ENCODE measurements at places on chromosomes 1 and 21. TPM values are rescaled to one million over a fixed set of nuclear protein-coding genes. Genes with fewer than 3 reads are reported as not detected.

- H3K27me3 ChIP-seq = no peaks in the 10 kb centered on the region
- H3K27ac ChIP-seq = no peak overlapping the region
- DNase-seq = no peak
- no peaks in the 10 kb centered on the region for H3K36me3 ChIP-seq
- no peak overlapping the region for H3K4me3 ChIP-seq
Measured at GRCh38 chr1:192698731-192699130, 62.8 kb downstream of the RGS13 start.

DNA sequence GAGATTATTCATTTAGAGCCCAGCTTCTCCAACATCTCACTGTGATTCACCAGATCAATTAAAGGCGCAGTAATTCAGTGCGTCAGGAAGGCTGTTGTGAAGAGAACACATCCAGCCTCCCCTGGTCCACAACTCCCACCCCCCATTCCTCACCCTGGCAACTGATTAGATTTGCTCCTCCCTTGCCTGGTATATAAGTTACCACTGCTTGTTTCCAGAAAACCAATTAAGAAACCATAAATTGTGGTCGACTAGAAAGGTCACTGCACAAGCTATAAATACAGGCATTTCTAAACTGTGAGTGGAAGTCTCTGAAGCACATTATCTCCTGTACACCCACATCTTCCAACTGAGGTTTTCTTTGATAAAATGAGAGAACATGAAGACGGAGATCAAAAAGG, 41.9 kb downstream of the FAM163A start:
- DNase-seq = no peak
- H3K4me3 ChIP-seq = no peak overlapping the region
- no peaks in the 10 kb centered on the region for H3K36me3 ChIP-seq
- no peaks in the 10 kb centered on the region for H3K27me3 ChIP-seq
- H3K27ac ChIP-seq = no peak overlapping the region

GRCh38 chr1:235225299-235225698, 64.2 kb upstream of the RBM34 start:
- H3K27me3 ChIP-seq = no peaks in the 10 kb centered on the region
- no peak for DNase-seq

DNA sequence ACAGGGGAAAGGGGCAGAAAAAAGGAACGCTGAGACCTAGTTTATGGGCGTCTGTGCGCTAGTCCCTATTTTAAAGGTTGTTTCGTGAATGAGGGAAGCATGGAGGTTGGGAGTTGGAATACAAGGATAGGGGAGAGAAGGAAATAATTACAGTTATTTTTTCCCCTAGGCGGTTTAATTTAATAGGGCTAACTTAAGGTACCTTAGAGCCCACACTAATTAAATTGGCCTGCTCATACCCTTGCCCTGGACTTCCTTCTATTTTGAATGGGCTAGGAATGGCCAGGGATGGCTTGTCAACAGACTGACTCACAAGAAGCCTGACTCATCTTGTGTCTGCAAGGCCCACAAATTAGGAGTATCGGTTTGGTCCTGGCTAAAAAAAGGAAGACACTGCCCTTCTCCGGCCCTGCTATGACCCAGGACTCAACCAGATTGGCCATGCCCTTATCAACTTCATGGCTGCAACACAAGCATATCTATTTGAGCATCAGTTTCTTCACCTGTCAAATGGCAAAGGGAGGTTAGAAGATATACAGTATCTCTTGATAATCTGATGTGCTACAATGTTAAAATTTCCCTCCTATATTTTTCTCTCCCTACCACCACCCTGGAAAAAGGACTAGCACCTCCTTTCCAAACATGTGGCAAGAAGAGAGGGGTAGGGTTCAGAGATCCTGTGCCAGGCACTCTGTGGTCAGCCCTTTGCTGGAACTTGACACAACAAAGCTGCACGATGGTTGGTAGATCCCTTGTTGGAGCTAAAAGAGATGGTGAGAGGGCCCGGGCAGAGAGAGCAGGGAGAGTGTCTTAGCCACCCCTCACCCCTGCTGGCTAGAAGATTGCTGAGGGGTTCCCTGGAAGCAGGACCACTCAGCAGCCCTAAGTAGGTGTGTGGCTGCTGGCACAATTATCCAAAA, 2.2 kb upstream of the SSBP3 start:
- H3K36me3 ChIP-seq = peaks cover 6% of the 10 kb centered on the region
- DNase-seq = no peak
- H3K27me3 ChIP-seq = no peaks in the 10 kb centered on the region
- H3K27ac ChIP-seq = peak overlapping the region; percentile 87

DNA sequence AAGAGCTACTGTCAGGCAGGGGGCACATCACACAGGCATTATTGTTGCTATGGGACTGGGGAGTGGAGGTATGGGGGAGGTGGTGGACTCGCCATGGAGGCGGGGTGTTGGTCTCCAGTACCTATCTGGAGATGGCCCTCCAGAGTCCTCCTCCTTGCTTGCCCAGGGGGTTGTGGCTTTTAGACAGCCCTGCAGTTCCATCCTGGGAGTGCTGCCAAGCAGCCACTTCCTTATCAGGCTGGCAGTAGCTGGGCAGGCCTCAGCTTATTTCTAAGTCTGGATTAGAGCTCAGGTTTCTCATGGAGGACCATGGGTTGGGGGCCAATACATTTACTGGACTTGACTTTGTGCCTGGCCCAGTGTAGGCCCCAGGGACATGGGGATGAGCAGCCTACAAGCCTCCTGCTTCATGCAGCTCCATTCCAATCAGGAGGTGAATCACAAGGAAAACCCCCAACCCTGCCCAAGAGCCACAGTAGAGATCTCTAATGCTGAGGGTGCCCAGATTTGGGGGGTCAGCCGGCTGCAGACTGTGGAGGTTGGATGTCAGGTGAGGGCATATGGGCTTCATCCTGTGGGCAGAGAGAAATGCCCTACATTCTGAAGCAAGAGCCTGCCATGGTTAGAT, 210.7 kb upstream of the EDN2 start:
- no peak overlapping the region for H3K4me3 ChIP-seq
- H3K4me1 ChIP-seq = peaks cover 1% of the 10 kb centered on the region
- H3K36me3 ChIP-seq = no peaks in the 10 kb centered on the region

GRCh38 chr1:59057211-59057694, 239.6 kb upstream of the FGGY start:
- no peak overlapping the region for H3K4me3 ChIP-seq
- no peaks in the 10 kb centered on the region for H3K36me3 ChIP-seq
- H3K27ac ChIP-seq = no peak overlapping the region
- peaks cover 8% of the 10 kb centered on the region for H3K4me1 ChIP-seq
- no peak for DNase-seq
- peaks cover 3% of the 10 kb centered on the region for H3K27me3 ChIP-seq

GRCh38 chr1:7784492-7785071, 491 bp downstream of the PER3 start:
- no peaks in the 10 kb centered on the region for H3K27me3 ChIP-seq
- DNase-seq = no peak

DNA sequence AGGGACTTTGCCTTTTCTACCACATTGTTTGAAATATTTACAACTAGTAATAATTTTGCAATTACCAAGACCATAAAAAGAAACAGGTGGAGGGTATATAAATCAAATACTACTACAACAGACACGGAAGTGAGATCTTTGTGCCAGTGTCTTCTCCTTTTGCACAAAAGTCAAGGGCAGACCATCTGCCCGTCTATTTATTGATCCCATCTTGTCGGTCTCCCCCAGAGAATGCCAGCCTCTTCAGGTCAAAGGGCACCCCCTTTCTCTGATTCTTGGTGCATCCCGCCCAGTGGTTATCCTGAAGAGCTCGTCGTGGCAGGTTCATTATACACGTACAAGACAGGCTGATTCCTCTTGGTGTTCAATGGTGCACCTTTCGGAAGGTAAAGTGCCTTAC, 4.8 kb upstream of the PDE9A start:
- H3K4me3 ChIP-seq = no peak overlapping the region
- H3K36me3 ChIP-seq = no peaks in the 10 kb centered on the region
- no peak overlapping the region for H3K27ac ChIP-seq
- no peak for DNase-seq
- H3K4me1 ChIP-seq = peaks cover 42% of the 10 kb centered on the region

DNA sequence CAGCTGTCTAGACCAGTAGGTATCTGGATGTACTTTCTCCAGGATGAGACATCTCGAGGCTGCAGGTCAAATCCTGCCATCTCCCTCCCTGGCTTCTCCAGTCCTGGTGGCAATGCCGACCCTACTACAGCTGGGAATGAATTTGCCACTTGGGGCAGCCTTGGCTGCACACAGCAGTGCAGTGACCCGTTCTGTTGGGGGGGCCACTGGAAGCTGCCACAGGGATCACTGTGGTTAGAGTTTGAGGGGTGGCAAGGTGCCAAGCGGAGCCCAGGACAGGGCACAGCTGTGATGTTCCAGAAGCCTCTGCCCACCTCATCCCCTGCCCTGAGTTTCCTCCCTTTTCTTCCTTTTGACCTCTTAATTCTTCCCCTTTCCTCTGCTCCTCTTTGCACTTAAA, 17.1 kb downstream of the COL6A2 start:
- peaks cover 50% of the 10 kb centered on the region for H3K36me3 ChIP-seq
- no peak overlapping the region for H3K4me3 ChIP-seq
- no peaks in the 10 kb centered on the region for H3K4me1 ChIP-seq
- no peak for DNase-seq
- no peak overlapping the region for H3K27ac ChIP-seq

DNA sequence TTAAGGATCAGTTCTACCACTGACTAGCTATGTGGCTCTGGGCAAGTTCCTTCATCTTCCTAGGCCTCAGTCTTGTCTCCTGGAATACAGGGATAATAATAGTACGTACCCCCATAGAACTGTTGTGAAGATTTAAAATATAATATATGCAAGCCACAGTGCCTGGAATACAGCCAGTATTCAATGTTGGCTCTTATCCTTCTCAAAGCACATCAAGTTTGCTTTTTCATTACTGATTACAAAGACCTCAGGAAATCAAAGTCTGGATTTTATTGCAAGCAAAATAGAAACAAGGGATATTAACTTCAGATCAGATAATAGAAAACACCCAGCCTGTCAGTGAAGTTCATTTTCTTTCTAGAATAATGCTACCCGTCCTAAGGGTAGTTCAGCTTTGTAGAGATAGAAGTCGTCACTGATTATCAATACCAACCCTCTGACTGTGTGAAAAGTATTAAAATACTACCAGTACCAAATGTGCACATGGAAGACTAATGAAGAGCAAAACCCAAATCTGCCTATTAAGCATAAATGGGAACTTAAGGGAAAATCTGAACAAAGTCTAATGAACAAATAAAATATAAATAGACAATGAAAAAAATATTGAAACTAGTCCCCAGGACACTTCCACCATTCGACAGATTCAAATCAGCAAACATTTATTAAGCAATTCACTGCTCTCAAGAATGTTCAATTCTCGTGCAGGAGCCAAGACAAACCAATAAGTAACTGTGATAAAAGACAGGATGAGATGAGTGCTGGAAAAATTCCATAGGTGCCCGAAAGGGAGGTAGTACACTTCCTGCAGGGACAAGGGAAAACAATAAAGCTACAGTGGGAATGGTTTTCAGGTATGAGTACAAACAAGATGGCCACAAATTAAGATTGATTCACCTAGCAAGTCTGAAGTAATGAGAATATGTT, 206.2 kb downstream of the SMYD3 start:
- no peaks in the 10 kb centered on the region for H3K27me3 ChIP-seq
- no peaks in the 10 kb centered on the region for H3K36me3 ChIP-seq
- no peaks in the 10 kb centered on the region for H3K4me1 ChIP-seq
- no peak for DNase-seq
- H3K4me3 ChIP-seq = no peak overlapping the region
- H3K27ac ChIP-seq = no peak overlapping the region

GRCh38 chr1:3453891-3454810, at the start of gene ARHGEF16:
Gene ARHGEF16, plus strand, starts transcription at chr1:3454665. Its CDS starts 8,420 bp downstream, at chr1:3463085.
- peak within 1 kb of the TSS; percentile 7 for H3K4me3 ChIP-seq
- H3K36me3 ChIP-seq = peaks cover 2% of the 10 kb centered on the region
- H3K4me1 ChIP-seq = peaks cover 45% of the 10 kb centered on the region
- no peak within 1 kb of the TSS for H3K27ac ChIP-seq
- no peak for DNase-seq
- H3K27me3 ChIP-seq = peaks cover 11% of the 10 kb centered on the region

CD53 gene
- 39.9 TPM for total RNA-seq

CRNN gene
- total RNA-seq = not detected

PDC gene
- total RNA-seq = not detected

SMG7 gene
- total RNA-seq = 30.5 TPM

SNIP1 gene
- total RNA-seq = 12.9 TPM

LRRN2 gene
- 13.3 TPM for total RNA-seq

LCE6A gene
- total RNA-seq = not detected
